ENCODE measurements at places on chromosomes 6 and 20. TPM values are rescaled to one million over a fixed set of nuclear protein-coding genes. Genes with fewer than 3 reads are reported as not detected.

The SLC22A2 gene
- total RNA-seq, result not detected

The OTOR gene
- not detected for total RNA-seq

The EPM2A gene
- 35.7 TPM for total RNA-seq

DNA sequence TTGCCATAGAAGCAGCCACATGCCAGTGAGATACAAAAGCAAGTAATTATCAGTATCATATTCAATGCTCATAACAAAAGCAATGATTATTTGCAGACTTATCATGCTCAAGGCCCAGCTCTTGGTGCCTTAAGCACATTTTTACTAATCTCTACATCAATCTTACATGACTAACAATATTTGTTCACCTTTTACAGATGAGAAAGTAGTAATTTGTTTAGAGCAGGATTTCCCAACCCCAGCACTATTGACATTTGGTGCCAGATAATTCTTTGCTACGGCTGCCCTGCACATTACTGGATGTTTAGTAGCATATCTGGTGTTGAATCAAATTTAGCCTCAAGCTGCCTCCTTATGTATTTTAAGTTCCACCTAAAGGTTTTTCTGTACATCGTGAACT, 19.0 kb upstream of the DOK5 start:
- no peak for DNase-seq

- no peak for DNase-seq
These were observed 202.2 kb upstream of the CDYL start for GRCh38 chr6:4574007-4574406.

- no peak for DNase-seq
These were observed 619 bp upstream of the PDE7B start for GRCh38 chr6:135850882-135851281.

The OR2H1 gene
- not detected for total RNA-seq

DNA sequence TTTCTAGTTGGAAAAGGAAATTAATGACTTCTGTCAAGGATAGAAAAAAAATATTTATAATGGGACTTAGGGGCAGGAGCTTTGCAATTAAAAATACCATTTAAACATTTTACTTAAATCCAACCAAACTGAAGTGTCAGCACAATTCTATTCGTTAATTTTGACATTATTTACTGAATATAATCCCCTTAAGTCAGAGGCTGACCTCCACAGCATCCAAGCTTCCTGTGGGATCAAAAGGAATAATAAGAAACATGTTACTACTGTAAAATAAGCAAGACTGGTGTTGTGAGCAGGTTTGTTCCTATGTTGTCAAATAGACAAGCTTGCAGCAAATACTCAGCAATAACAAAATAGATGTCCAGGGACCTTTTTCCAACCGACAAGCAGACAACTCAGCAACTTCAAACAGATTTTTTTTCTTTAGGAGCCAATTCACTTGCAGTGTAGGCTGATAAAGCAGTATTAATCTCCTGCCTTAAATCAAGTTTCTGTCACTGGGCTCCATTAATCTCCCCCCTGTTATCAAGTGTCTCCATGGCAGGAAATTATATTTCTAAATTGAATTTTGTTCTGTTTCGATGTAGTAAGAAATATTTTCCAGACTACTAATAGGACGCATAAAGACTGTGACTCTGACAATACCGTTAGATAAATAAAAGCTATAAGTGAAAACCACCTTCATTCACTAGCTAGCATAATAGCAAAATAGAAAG, 157.4 kb downstream of the HACE1 start:
- DNase-seq, result no peak

- DNase-seq, result no peak
These were observed 112.9 kb downstream of the BACH2 start for GRCh38 chr6:90183587-90184333.

DNA sequence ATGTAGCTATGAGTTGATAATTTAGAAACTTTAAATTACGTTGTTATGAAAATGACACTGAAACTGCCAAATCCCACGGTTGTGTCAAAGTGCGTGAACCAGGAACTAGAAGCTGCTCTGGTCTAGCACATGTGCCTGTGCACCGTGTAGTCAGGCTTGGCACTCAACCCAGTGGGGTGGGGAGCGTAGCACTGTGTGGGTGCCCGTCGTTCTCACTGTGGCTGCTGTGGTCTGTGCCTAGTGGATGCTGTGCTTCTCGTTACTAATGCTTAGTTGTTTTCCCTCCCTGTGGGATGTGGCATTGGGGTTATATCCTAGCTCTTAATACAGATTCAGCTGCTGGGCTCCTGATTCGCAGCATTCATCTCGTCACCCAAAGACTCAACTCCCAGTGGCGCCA, 46.2 kb upstream of the ADIG start:
- peak; percentile 5 for DNase-seq

- DNase-seq, result peak; percentile 69
These were observed 10.3 kb upstream of the TULP1 start for GRCh38 chr6:35522660-35523658.

The TCP11 gene
- not detected for total RNA-seq

DNA sequence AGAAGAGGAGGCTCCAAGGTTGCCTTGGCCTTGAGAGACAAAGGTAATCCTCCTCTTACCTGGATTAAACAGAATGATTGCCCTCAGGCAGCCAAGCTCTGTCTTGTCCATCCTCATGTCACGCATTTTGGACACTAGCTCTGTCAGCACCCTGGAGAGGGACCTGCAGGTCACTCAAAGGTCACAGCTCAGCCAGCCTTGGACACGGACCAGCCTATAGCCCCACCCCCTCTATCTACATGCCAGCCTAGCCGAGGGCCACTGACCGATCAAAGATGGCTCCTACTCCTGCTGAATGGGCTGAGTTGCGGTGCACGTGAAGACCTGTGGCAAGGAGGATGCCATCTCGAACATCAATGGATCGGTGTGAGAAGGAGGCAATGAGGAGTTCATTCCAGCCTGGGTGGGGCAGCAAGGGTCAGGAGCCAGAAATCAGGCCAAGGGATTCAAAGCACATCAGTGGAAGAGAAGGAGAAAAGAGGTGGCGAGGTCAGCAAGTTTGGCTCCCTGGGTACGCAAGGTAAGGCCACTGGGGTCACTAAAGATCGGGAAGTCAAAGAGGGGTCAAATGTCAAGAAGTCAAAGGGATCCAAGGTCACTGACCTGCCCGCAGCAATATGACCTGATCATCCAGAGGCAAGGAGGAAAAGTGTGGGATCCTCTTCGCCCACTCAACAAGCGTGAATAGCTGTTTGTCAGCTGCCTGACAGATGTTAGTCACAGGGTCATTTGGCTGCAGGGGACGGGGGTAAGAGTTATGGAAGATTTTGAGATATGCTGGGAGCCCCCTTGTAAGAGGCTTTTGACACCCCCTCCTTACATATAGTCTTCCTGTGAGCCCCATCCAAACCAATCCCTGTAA, 3.3 kb upstream of the COL11A2 start:
- no peak for DNase-seq

The CNR1 gene
- not detected for total RNA-seq

DNA sequence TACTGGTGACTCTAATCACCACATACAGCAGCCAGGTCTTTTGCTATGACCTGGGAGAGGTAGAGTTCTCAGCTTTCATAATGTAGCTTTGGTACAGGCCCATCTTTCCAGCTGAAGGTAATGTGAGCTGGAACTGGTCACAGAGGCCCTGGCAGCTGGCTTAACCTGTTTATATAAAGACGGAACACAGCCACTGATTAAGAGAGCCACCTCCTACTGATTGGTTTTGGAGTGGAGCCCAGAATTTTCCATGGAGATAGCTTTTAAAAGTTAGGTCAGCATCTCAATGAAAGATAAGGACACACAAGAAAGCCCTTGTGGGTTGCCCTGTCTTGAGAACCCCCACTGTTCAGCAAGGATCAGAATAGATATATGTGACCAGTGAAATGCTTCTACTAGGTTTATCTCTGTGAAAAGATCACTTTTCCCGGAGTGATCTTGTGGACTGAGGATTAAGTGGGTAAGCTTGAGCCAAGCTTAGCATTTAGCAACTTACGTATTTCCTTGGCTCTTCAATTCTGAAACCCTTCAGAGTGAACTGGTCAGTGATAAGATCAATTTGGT, 213.7 kb upstream of the CITED2 start:
- DNase-seq, result peak; percentile 64

GRCh38 chr6:150741633-150742200, 123.8 kb upstream of the MTHFD1L start:
- DNase-seq, result no peak

GRCh38 chr6:10248378-10248843, 166.5 kb downstream of the TFAP2A start:
- DNase-seq, result no peak

DNA sequence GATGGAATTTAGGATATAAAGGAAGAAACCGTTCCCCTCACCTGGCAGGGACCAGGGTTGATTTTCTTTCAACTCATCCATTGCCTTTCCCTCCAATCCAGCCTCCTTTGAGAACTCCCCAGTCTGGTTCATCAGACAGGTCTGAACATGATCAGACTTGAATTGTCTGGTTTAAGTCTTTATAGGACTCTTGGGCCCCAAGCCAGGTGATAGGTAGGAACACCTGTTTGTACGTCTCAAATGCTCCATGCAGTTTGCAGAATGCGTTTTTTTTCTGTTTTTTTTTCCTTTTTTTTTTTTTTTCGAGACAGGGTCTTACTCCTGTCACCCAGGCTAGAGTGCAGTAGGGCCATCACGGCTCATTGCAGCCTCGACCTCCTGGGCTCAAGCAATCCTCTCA, 4.1 kb upstream of the CEP250 start:
- DNase-seq, result no peak

DNA sequence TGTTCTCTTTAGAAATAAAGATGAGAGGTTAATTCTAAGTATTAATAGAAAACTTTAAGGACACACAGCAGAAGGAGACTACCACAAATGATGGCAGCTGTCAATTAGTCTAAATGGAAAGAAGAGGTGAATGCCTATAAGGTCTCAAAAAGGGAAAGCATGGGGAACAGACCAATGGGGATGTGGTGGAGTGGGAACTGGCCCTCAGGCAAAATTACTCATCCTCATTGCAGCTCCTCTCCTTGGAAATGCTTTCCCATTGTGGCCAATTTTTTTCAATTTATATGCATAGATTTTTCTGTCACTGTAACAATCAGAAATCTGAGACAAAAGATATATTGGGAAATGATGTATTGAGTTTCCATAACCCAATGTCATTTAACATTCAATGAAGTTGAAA, 222.9 kb upstream of the DEFB112 start:
- no peak for DNase-seq

DNA sequence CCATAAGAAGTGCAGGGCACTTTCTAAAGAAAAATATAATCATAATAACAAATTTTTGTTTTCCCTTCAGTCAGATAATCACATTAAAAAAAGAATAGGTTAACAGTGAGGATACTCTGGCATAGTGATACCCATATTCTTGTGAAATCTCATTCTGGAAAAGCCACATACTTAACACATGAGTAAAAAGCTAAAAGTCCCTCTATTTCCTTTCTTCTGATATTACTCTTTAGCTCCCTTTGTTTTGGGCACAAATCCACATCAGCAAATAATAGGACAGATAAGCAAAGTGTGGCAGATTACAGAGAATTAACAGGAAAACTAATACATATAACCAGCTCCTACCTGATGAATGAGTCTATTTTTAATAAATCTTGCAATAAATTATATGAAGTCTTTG, 15.8 kb downstream of the SHPRH start:
- peak; percentile 8 for DNase-seq
